GM12892 (cell line): ENCODE measurements at places on chromosomes 5 and 9.

GRCh38 chr5:24226479-24226878 is 418.3 kb downstream of the CDH10 start:
- no peak for DNase-seq

- DNase-seq: no peak
Observed at GRCh38 chr9:129631674-129632129, 5.7 kb downstream of the NTMT1 start.

- DNase-seq: peak; percentile 39
Observed at GRCh38 chr5:148808864-148809642, 17.4 kb upstream of the ADRB2 start.

DNA sequence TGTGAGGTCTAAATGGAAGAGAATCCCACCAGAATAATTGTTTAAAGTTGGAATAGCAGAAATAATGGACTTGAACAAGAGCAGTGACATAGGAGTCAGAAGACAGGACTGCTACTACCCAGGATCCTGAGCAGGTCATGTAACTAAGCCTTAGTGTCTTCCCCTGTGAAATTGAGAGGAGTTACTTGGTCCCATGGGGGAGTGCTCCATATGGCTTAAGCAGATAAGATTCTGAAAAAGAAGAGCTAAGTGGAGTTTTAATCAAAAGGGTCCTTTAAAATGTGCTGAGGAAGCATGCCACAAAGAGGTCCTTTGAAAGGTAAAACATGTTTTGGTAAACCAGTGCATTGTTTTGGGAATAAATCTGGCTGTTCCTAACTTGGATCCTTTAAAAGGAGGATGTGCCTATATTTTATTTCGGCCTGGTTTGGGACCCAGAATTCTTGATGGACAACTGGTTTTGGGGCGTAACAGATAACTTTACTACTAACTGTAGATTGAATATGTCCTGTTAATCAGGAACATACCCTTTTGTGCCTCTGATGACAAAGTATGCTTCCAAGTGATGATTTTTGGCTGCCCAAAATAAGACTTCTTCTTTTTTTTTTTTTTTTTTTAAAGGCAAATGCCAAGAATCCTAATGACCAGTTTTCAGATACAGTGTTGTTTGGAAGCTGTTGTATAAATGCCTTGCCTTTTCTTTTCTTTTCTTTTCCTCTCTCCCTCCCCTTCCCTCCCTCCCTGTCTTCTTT is 5.7 kb downstream of the RCL1 start:
- no peak for DNase-seq

DNA sequence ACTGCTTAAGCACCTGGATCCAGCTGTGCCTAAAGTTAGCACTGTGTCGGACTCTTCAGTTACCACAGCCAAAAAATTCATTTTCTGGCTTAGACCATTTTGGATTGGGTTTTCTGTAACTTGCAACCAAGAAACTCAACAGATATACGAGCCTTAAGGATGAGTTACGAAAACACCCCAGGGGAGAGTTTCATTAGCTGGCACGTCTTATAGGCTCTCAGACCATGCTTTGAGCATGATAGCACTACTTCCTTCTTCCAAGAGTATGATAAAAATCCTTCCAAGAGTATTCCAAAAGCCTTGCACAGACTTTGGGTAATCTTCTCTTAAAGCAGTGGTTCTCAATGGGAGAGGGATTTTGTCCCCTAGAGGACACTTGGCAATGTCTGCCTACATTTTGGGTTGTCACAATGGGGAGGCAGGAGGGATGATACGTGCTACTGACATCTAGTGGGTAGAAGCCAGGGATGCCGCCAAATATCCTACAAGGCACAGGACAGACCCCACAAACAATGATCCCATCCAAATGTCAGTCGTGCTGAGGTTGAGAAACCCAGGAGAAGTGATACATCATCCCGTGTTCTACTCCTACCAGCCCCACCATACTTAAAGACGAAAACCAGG is 64.8 kb downstream of the SMIM23 start:
- DNase-seq: no peak

GRCh38 chr5:98432378-98432777 is 341.1 kb upstream of the RGMB start:
- no peak for DNase-seq

GRCh38 chr5:93925321-93925720 is 183.9 kb upstream of the POU5F2 start:
- DNase-seq: no peak

DNA sequence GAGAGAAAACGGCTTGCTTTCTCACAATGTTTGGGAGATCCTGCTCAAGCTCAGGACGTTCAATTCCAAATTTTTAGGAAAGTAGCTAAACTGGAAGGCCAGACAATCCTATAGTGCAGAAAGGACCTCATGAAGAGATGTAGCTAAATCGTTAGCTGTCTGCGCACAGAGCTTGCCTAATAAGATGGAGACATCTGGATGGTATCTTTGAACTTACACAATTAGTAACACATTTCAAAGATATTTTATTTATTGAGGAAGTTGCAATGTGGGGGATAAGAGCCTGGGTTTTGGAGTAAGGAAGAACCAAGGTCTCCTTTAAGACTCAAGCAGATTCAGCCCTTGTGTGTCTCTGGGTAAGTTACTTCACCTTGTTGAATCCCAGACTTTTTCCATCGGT is 28.6 kb upstream of the RAB14 start:
- no peak for DNase-seq

- no peak for DNase-seq
Observed at GRCh38 chr9:11045589-11045988, 432.8 kb upstream of the PTPRD start.

DNA sequence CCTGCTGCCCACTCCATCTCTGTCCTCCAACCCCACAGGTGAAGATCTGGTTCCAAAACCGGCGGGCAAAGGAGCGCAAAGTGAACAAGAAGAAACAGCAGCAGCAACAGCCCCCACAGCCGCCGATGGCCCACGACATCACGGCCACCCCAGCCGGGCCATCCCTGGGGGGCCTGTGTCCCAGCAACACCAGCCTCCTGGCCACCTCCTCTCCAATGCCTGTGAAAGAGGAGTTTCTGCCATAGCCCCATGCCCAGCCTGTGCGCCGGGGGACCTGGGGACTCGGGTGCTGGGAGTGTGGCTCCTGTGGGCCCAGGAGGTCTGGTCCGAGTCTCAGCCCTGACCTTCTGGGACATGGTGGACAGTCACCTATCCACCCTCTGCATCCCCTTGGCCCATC is 6.4 kb upstream of the SLC6A7 start:
- DNase-seq: no peak
